Stimulated activated CD8-positive, alpha-beta memory T cell treated with anti-CD3 and anti-CD28 coated beads, Interleukin-12 subunit alpha, Interleukin-12 subunit beta, amount 100 ng/mL, for 4 hours (primary cell): ENCODE measurements at places on chromosomes 11 and 22.

- DNase-seq = no peak
These were observed 98.6 kb upstream of the AKIP1 start for GRCh38 chr11:8812438-8812837.

GRCh38 chr22:45828841-45829240 lies 148.1 kb downstream of the WNT7B start:
- no peak for DNase-seq

DNA sequence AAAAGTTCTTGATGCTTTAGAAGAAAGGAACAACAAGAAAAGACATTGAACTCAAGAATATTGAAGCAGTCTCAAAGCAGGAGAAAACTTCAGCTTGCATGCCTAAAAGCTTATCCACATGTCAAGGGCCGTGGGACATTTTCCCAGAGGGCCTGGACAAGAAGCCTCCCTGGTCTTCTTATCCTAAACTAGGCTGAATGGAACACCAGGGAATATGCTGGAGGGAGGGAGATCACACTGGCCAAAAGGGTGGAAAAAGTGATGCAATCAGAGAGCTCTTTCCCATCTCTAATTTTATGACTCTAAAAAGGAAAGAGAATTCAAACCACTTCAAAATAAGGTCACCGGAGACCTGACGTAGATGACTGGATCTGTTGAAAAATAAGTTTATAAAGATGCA lies 107.2 kb downstream of the MPPED2 start:
- DNase-seq = no peak

DNA sequence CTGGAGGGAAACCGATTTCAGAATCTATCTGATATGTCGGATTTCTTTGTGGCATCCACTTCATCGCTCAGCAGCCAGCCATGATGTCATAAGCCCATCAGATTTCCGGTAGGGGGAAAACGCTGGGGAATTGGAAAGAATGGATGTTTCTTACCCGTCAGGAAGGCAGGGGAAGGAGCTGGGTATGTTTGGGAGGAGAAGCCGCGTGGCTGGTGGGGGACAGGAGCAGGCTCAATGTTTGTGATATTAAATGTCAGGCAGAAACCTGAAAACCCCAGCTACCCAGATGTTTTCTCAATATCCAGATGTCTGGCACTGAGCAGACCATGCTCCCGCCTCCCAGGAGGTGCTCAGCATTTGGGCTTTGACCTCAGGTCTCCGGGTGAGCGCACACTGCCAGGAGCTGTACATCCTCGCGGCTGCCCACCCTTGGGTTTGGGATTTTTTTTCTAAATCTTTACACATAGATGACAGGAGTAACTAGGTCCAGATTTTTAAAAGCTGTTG lies 67.5 kb downstream of the NFAM1 start:
- no peak for DNase-seq

- no peak for DNase-seq
These were observed 74.3 kb downstream of the C11orf65 start for GRCh38 chr11:108393046-108393445.

DNA sequence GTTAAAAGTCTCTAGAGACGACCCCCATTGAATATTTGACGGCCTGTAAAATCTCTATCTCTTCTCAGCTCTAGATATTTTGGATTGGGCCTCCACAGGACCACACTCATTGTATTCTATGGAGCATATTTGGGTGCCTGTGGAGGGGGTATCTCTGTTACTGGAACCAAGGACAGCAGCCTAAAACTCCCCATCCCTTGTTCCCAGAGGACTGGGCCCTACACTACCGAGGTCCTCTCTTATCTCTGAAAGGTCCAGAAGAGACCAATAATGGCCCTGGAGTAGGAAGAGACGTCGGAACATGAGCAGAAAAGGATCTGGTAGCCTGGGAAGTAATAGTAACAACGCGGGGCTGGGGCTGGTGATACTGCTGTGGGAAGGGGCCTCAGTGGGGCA lies 542 bp downstream of the HPS4 start:
- no peak for DNase-seq

DNA sequence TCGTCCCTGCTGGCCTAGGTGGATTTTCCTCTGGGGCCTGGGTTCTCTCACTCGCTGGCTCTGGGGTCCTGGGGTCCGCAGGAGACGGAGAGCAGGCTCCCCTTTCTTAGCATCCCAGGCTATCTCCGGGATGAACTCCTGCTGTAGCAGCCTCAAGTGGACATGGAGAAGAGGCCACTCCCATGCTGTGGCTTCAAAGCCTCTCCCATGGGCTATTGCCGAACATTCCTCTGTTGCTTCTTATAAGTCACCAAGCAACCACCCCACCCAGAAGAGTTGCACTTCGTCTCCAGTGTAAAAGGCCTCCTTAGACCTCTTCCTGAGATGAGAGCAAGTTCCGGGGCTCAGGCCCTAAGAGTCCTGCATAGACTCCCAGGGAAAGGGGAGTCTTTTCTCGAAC lies 124.0 kb upstream of the RCN1 start:
- no peak for DNase-seq

- DNase-seq = no peak
These were observed 8.0 kb upstream of the FIBIN start for GRCh38 chr11:26985943-26986342.

DNA sequence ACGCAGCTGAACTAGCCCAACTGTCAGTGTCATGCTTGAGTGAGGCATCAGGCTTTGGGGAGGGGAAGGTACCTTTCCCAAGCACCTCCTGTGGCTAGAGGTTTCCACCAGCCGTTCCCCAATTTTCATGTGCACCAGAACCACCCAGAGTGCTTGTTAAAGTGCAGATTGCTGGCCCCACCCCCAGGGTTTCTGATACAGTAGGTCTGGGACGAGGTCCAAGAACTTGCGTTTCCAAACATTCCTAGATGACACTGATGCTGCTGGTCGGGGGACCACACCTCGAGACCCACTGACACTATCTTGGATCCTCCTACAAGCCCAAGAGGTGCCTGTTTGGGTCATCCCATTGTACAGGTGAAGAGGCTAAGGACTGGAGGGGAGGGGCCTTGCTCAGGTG lies 59.8 kb downstream of the PDE2A start:
- no peak for DNase-seq

DNA sequence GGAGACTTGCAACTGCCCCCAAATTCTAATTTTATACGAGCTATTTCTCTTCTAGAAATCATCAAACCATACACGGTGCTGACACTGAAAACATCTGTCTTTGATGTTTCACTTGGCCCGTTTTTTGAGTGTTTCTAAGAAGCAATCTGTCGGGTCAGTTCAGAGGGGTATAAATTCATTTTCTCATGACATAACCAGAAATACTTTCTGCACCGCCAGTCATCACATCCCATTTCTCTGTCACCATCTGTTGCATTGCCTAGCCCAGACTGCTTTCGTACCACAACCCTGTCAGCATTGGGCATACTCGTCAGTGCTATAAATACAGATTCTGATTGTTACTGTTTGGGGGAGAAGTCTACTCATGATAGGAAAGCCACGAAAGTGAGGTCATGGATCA lies 63.1 kb upstream of the CCDC90B start:
- DNase-seq = no peak

GRCh38 chr11:85076535-85077330 lies 550.4 kb downstream of the DLG2 start:
- no peak for DNase-seq

DNA sequence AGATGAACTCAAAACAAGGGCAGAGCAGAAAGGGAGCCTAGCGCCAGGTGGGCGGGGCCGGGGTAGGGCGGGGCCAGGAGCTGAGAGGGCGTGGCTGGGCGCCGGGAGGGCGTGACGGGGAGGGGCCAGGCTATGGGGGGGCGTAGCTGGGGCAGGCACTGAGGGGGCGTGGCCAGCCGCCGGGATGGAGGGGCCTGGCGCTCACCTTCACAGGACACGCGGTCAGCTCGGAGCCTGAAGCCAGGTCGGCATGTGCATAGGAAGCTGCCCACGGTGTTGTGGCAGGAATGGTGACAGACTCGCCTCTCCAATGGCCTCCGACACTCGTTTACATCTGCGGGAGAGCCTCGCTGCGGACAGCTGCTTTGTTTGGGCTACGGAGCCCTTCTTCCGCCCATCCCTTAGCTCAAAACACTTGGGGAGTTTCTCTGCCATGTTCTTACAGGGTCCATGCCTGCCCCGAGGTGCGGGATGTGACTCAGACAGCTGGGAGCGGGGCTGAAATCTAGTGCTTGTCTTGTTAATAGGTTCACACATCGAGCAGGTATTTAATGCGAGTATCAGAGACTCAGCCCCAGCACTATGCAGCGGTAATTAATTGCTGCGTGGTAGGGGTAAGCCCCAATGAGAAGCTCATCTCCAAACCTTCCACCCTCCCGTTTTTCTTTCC lies 13.4 kb downstream of the VWCE start:
- no peak for DNase-seq

- no peak for DNase-seq
These were observed 142.9 kb upstream of the ZBED5 start for GRCh38 chr11:11000579-11001283.

DNA sequence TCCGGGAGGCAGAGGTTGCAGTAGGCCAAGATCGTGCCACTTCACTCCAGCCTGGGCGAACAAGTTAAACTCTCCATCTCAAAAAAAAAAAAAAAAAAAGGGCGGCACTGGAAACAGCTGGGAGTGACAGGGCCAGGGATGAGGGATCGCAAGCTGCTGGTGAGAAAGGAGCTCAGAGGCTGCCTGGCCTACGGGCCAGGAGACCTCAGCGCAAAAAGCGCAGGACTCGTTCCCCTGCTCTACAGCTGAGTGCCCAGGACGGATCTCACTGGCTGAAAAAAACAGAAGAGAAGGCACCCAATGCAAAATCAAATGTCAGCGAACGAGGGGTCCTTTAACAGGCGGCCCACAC lies 650 bp upstream of the NUP50 start:
- DNase-seq = no peak

GRCh38 chr11:34792814-34793258 lies 123.3 kb downstream of the APIP start:
- DNase-seq = no peak

DNA sequence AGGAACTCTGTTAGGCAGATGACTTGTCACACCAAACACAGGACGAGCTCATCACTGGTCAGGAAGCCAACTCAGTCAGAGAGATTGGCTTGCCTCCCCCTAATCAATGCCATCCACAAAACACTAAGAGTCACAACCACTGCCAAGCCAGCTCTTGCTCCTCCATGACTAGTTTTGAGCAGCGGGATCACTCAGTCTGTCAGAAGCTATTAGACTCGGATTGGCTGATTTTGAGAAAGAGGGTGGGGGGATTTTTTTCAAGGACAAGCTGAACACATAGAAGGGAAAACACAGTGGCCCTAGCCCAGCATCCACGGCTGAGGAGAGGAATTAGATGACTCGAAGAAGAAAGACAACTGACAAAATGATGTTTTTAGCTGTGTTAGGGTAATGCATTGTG lies 55.9 kb downstream of the SEZ6L start:
- no peak for DNase-seq

DNA sequence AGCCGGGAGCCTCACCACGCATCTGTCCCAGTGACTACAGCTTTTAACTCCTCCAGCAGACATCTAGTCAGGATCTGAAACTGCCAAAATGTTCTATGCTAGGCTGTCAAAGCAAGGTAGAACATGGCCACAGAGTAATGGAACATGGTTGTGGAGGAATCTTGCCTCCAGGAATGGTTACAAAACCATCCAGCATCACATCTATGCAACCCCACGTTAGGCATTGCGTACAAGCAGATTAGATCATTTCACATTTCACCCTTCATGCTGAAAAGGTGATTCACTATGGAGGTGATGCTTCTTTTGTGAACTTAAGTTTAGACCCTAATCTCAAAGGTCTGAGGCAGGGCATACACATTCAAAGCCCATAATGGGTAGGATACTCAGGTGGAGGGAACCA lies 103.0 kb downstream of the PARVA start:
- DNase-seq = no peak

- no peak for DNase-seq
These were observed 115.9 kb downstream of the C11orf65 start for GRCh38 chr11:108351468-108351867.

DNA sequence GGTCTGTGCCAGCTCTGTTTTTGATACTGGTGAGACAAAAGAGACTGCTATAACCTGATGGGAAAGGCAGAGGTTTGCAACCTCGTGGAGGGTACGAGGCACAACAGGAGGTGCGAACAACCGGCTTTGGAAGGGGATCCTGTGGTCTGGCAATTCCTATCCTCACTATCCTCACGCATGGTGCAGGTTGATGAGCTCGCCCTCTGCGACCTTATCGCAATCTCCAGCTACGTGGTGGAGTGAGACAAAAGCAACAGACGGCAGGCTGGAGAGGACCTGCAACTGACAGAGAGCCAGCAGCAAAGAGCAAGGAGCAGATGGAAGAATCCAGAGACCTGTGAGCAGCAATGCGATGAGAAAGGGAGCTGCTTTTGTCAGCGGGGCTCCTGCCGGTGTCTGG lies 47.3 kb upstream of the TSKU start:
- DNase-seq = no peak

DNA sequence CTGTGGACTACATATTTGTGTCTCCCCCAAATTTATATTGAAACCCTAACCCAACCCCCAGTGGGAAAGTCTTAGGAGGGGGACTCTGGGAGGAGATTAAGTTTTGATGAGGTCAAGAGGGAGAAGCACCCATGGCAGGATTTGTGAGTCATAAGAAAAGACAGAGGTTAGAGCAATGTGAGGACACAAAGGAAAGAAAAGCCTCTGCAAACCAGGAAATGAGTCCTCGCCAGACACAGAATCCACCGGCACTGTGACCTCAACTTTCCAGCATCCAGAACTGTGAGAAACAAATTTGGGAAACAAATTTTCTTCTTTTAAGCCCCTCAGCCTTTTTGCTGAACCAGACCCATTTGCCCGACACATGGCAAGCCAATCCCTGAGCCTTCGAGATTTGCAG lies 397.0 kb downstream of the NTM start:
- DNase-seq = no peak

DNA sequence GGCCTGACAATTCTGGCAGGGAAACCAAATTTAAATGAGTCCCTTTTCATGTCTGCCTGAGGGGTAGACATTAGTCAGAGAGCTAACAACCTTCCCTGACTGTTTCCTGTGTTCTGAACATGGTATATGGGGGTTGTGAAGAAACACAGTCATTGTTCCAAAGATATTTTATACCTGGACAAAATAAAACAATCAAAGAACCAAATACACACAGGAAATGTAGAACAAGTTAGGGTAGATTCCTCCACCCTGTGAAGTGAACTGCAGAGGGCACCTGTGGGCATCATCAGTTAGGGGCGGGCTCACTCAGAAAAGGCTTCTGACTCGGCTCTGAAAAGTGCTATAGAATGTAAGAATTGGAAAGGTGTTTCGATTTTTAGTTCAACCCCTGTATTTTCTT lies 231.9 kb upstream of the CADM1 start:
- DNase-seq = no peak

- no peak for DNase-seq
These were observed 71.1 kb downstream of the ARFGAP2 start for GRCh38 chr11:47105541-47105940.

DNA sequence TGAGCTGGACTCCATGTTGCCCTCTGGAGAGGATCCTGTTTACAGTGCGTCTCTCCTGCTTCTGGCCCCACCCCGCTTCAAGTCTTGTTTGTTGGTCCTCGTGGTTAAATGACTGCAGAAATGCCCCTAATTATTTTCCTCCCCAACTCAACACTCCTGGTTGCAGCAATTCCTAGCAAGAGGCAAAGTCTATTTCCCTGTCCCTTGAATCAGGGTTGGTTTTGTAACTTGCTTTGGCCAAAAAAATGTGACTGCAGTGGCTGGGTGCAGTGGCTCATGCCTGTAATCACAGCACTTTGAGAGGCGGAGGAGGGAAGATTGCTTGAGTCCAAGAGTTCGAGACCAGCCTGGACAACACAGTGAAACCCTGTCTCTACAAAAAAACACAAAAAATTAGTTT lies 41.0 kb upstream of the FGF3 start:
- no peak for DNase-seq
